HS-27A (cell line): ENCODE measurements at places on chromosomes 1 and 21.

GRCh38 chr1:221381910-221382623 lies 359.8 kb downstream of the DUSP10 start:
- no peak for DNase-seq

DNA sequence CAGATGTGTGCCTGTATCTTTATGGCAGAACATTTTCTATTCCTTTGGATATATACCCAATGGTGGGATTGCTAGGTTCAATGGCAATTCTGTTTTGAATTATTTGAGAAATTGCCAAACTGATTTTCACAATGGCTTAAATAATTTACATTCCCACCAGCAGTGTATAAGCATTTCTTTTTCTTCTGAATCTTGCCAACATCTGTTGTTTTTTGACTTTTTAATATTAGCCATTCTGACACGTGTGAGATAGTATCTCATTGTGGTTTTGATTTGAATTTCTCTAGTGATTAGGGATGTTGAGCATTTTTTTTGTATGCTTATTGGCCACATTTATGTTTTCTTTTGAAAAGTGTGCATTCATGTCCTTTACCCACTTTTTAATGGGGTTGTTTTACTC lies 864.3 kb upstream of the ADAMTS5 start:
- no peak for DNase-seq

DNA sequence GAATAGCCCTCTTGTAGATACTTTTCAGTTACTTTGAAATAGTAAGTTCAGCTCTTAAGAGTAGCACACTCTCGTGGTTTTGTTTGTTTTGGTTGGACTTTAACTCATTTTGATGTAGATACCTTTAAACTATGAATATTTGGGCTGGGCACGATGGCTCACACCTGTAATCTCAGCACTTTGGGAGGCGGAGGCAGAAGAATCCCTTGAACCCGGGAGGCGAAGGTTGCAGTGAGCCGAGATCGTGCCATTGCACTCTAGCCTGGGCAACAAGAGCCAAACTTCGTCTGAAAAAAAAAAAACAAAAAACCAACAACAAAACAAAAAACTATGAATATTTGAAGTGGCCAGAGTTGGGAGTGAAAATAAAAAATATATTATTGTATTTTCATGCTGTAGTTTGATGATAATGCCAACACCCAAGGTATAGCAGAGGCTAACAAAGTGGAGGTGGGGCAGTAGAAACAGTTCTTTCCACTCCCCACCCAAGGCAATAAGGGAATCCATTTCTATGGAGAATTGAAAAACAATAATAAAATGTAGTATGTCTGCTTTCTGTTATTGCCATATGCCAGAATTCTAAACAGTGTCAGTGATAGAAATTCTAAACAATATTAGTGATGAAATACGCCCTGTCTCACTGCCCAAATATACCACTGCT lies 1.7 kb downstream of the ZNF326 start:
- no peak for DNase-seq

DNA sequence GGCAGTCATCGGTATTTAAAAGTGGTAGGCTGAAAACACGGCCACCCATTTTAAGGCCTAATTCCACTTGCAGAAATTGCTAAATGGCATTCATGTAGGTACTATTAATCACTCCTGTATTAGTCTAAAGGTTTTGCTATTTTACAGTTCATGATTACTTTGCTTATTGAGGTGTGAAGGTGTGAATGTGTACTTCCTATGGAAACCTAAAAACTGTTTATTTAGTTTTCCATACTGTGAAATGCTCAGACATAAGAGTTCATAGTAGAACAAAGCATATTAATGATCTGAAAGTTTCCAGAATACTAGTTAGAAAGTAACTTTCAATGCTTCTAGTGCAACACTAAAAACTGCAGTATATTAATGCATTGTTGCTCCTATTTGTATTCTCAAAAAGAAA lies 69.8 kb downstream of the ITGB3BP start:
- DNase-seq = no peak

GRCh38 chr1:224133741-224134299 lies 19.9 kb downstream of the FBXO28 start:
- no peak for DNase-seq

DNA sequence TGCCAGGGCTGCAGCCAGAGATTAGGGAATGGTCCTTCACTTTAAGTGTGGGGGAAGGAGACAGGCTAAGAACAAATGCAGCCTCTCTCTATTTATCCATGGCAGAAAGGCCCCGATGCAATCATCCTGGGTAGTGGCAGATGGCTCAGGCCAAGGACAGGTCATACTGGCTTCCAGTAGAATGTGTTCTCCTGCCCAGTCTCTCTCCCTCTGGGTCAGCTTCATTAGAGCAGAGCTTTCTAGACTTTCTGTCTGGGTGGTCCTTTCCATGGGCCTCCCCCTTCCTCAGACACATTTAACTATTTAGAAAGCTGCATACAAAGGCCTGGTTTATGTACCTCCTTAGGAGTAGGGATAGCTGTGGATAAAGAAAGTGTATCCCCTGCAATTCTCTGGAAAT lies 4.8 kb upstream of the PTCH2 start:
- DNase-seq = no peak

DNA sequence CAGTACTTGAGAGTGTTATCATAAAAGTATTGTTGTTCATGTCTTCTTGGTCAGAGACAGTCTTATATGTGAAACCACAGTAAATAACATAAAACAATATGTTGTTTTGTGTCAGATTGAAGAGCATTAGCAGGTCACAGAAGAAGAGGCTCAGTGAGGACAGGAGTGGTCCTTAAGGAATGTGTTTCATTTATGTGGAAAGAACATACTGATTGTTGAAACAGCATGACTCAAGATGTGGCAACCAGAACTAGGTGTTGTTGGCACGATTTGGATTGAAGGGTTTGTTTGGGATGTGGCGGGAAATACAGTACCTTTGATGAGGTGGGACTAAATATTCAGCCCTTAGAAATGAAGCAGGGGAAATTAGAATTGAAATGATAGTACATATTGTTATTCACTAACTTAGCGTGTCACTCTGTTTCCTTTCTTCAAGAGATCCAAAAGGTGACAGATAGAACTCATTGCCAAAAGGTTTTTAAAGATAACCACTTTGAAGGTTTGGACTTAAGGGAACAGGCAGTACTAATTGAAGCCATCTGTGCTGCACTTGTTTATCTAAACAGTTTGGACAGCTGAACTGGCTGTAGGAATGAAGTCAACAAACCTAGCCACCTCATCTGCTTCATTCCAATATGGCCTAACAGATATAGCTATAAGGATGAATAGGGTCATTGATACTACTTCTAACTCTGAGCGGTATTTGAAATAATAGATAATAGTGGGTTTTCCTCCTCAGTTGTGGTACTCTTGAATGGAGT lies 14.4 kb downstream of the RALGPS2 start:
- no peak for DNase-seq
